Placental epithelial cell (primary cell): ENCODE measurements at places on chromosomes 2 and 18. TPM values are rescaled to one million over a fixed set of nuclear protein-coding genes. Genes with fewer than 3 reads are reported as not detected.

The ACOXL gene
- under 0.01 TPM in 1 of 2 replicates, not detected in the other for total RNA-seq

The TXNDC2 gene
- total RNA-seq = not detected in 2 replicates

The E2F6 gene
- 8.6 and 10.2 TPM in 2 replicates for total RNA-seq

The SEMA4F gene
- total RNA-seq = 4.3 and 5.1 TPM in 2 replicates

The RAD51AP2 gene
- not detected in 2 replicates for total RNA-seq

The DSC1 gene
- total RNA-seq = 1.3 and 5.1 TPM in 2 replicates

The RTP5 gene
- not detected in 2 replicates for total RNA-seq

The NUP35 gene
- total RNA-seq = 7.0 and 9.0 TPM in 2 replicates
